Thoracic aorta endothelial cell (primary cell): ENCODE measurements at places on chromosomes 13 and 19. TPM values are rescaled to one million over a fixed set of nuclear protein-coding genes. Genes with fewer than 3 reads are reported as not detected.

Gene C19orf53
- total RNA-seq: 55.6 and 79.5 TPM in 2 replicates

Gene PROZ
- total RNA-seq: not detected in 2 replicates

Gene REEP6
- 0.57 and 1.1 TPM in 2 replicates for total RNA-seq

Gene C19orf81
- 0.40 TPM in 1 of 2 replicates, not detected in the other for total RNA-seq

Gene CRX
- not detected in 2 replicates for total RNA-seq
